ENCODE measurements at places on chromosomes 16 and 17.

- DNase-seq: no peak
These were observed 6.6 kb downstream of the VAT1 start for GRCh38 chr17:43015579-43015978.

DNA sequence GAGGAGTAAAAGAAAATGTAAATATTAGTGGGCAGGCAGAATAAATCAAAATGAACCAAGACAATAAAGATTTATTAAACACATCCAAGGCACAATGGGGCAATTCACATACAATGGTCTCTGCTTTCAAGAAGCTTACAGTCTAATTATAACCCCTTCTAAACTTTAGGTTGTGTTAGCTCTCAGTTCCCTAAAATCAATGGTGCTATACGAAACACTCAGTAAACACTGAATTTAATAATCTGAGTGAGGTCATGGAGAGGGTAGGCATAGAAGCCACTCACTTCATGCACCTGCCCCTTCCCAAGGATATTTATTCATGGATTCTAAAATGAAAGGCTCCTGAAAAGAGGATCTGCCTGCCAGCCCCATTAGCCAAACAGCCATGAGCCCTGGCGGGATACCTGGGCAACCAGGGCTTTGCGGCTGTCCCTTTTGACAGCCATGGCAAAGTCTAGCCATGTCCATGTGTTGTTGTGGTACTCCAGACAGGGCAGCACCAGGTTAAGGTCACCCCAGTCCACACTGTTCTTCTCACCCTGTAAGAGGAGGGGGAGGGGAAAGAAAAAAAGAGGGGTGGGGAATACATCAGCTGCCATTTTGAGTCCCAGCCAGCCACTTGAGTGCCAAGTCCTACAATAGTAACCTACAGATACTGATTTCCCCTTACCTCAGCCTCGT, 1.4 kb upstream of the RSKR start:
- no peak for DNase-seq

- DNase-seq: no peak
These were observed 106.3 kb downstream of the CDH11 start for GRCh38 chr16:65015599-65015998.

DNA sequence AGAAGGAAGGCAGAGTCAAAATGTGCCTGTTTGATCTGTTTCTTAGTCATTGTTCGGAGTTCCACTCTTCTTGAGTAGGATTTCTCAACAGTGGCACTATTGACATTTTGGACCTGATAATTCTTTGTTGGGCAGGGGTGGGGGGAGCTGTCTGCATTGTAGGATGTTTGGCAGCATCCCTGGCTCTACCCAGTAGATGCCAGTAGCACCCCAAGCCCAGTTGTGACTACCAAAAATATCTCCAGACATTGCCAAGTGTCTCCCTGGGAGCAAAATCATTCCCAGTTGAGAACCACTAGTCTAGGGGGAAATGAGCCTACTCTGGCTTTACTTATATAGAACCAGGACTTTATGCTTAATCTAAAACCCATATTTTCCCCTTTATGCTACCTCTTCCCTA, 1.1 kb upstream of the GFOD2 start:
- no peak for DNase-seq
